ENCODE measurements at places on chromosomes 6 and 20.

DNA sequence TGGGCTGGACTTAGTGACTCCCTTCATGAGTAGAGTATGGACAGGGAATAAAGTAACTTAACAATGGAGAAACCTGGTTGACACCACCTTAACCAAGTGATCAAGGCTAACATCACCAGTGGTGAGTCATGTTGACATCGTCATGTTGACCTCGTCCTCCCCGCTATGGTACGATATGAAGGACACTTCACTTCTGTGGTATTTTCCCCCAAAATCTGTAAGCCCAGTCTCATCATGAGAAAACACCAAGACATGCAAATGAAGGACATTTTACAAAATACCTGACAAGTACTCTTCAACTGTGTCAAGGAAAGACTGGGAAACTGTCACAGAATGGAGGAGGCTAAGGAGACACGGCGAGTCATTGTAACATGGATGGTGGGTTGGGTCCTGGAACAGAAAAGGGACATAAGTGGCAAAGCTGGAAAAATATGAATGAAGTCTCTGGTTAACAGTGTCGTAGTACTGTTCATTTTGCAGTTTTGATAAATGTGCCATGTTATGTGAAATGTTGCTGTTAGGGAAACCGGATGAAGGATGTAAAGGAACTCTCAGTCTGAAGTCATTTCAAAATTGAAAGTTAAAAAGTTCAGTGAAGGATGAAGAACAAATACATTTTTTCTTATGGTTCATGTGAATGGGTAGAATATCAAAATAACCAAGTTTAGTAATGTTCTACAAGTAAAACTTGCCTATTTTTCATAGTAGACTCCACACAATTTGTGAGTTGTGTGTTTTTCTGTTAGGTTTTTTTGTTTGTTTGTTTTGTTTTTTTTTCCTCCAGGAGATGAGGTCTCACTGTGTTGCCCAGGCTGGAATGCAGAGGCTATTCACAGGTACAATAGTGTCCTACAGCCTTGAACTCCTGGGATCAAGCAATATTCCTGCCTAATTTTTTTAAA is 247.5 kb downstream of the TMEM242 start:
- H3K27ac ChIP-seq: no peak overlapping the region
- no peak overlapping the region for H3K4me3 ChIP-seq
- peaks cover 2% of the 10 kb centered on the region for H3K4me1 ChIP-seq
- no peak for DNase-seq
- no peaks in the 10 kb centered on the region for H3K27me3 ChIP-seq

GRCh38 chr20:14507711-14508110 is 170.3 kb upstream of the FLRT3 start:
- H3K36me3 ChIP-seq: no peaks in the 10 kb centered on the region
- H3K27me3 ChIP-seq: no peaks in the 10 kb centered on the region
- no peaks in the 10 kb centered on the region for H3K4me1 ChIP-seq
- H3K27ac ChIP-seq: no peak overlapping the region
- DNase-seq: no peak
- H3K4me3 ChIP-seq: no peak overlapping the region

DNA sequence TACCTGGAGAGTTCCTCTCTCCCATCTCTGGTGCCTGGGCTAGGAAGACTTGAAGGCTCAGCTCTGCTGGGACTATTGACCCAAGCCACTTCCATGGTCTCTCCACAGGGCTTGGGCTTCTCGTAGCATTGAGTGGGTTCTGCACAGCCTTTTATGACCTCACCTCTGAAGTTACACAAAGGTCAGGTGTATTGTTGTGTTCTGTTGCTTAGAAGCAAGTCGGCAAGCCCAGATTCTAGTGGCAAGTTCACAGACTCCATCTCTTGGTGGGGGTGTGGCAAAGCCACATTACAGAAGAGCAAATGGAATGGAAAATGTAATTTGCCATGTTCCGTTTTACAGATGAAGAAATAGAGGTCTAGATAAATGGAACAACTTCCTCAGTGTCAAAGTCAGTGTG is 13.5 kb downstream of the BPI start:
- H3K27ac ChIP-seq: no peak overlapping the region
- no peaks in the 10 kb centered on the region for H3K27me3 ChIP-seq
- no peaks in the 10 kb centered on the region for H3K4me1 ChIP-seq
- no peak overlapping the region for H3K4me3 ChIP-seq
- no peaks in the 10 kb centered on the region for H3K36me3 ChIP-seq

GRCh38 chr20:51042064-51042463 is 19.2 kb upstream of the KCNG1 start:
- H3K36me3 ChIP-seq: no peaks in the 10 kb centered on the region
- H3K27ac ChIP-seq: no peak overlapping the region
- no peaks in the 10 kb centered on the region for H3K4me1 ChIP-seq
- H3K4me3 ChIP-seq: no peak overlapping the region
- DNase-seq: no peak

GRCh38 chr6:160027076-160027475 is 58.2 kb downstream of the IGF2R start:
- H3K36me3 ChIP-seq: peaks cover 9% of the 10 kb centered on the region
- no peak overlapping the region for H3K27ac ChIP-seq
- no peaks in the 10 kb centered on the region for H3K4me1 ChIP-seq
- no peaks in the 10 kb centered on the region for H3K27me3 ChIP-seq
- DNase-seq: no peak

GRCh38 chr6:111429571-111429970 is 53.4 kb downstream of the REV3L start:
- no peak overlapping the region for H3K27ac ChIP-seq
- no peak overlapping the region for H3K4me3 ChIP-seq
- no peaks in the 10 kb centered on the region for H3K36me3 ChIP-seq
- H3K27me3 ChIP-seq: no peaks in the 10 kb centered on the region
- H3K4me1 ChIP-seq: no peaks in the 10 kb centered on the region

- H3K4me1 ChIP-seq: no peaks in the 10 kb centered on the region
- H3K27me3 ChIP-seq: no peaks in the 10 kb centered on the region
- DNase-seq: no peak
- no peaks in the 10 kb centered on the region for H3K36me3 ChIP-seq
- H3K4me3 ChIP-seq: no peak overlapping the region
- no peak overlapping the region for H3K27ac ChIP-seq
Measured at GRCh38 chr6:100691972-100692371, 189.2 kb downstream of the ASCC3 start.

Data from iPS DF 6.9 (cell line).